ENCODE measurements at places on chromosomes 11 and 22. TPM values are rescaled to one million over a fixed set of nuclear protein-coding genes. Genes with fewer than 3 reads are reported as not detected.

GRCh38 chr11:43954241-43954640, 11.8 kb downstream of the C11orf96 start:
- no peak for DNase-seq

CNGA4 gene
- total RNA-seq: not detected

DNA sequence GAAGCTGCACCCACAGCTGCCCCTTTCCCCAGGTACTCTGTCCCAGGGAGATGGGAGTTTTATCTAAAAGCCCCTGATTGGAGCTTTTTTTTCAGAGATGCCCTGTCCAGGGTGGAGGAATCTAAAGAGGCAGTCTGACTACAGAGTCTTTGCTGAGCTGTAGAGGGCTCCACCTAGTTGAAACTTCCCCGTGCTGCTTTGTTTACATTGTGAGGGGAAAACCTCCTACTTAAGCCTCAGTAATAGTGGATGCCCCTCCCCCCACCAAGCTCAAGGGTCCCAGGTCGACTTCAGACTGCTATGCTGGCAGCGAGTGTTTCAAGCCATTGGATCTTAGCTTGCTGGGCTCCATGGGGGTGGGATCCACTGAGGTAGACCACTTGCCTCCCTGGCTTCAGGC, 470.1 kb upstream of the LARGE1 start:
- DNase-seq: no peak

GRCh38 chr11:64245401-64245796, 1.3 kb downstream of the PPP1R14B start:
- DNase-seq: no peak

DNA sequence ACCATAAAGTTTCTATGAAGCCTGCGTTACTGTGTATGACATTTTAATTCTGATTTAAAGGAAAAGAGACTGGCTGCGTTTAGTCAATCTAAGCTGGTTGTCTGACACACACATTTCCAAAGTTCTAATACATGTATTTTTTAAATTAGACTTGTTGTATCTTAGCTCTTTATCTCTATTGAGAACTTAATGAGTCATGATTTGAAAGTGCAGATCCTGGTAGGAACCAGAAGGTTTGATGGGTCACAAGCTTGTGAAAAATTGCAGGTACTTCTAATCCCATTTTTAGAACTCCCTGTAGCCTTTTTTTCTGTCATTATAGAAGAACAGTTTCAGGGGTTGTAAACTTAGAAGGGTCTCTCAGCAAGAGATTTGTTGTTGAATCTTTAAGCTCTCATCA, 210.3 kb downstream of the DDX10 start:
- no peak for DNase-seq

All from Right ventricle myocardium inferior (tissue), 1 donor.